ENCODE measurements at places on chromosomes 4 and X.

- DNase-seq, result no peak
Measured at GRCh38 chrX:19852014-19853005, 35.1 kb downstream of the SH3KBP1 start.

- DNase-seq, result no peak
Measured at GRCh38 chr4:21451032-21451431, 497.5 kb downstream of the KCNIP4 start.

DNA sequence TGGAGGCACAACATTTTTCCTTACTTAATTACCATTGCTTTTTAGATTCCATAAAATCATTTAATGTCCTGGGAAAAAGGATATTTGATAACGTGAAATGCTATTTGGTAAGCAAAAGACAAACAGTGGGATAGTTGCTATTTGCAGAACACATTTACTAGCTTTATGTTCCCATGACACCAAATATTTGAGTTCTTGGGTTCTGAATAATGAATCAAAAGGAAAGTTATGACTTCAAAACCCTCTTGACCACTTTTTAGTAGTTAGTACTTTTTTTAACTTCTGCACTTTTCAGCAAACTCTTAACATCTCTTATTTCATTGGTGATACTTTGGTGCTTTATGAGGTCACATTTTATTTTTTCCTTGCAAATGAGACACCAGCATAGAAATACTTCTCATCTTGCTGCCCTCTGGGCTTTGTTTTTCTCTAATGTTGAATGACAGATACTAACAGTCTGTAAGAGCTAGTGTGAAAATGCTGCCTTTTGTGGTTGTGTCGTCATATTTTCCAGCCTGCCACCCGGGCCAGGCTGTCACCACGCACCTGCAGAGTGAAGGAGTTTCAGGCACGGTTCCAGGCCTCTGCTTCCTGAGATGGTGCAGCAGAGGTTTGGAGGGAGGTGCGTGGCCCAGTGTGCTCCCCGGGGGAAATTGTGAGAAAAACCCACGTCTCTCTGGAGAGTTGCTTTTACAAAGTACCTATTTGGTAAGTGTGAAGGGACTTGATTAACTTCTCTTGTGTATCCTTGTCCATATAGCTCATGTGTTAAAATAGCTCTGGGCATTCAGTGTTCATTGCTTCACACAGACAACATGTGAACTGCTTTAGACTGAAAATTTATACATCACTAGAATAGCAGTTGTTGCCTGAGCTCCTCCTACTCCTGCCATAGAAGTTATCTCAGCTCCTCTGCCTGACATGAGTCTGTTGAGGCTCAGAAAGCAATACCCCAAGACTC, 34.7 kb downstream of the MSL3 start:
- peak; percentile 68 for DNase-seq

DNA sequence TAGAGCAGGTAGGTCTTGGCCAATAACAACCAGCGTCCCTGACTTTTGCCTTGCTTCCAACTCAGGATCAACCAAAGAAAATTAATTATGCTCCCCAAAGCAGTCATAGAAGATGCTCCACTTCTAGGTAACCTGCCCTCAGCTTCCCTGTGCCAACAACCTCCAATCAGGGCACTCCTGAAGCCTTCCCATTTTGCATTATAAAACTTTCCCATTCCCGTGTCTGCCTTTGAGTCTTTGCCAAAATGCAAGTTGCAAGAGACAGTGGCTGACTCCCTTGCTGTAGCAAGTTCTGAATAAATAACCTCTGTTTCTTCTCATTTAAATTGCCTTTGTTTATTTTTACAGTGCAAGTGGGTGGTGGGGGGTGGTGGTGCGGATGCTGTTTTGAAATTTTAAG, 418.0 kb downstream of the PACRGL start:
- no peak for DNase-seq

GRCh38 chrX:154719132-154719675, 31.7 kb downstream of the GAB3 start:
- DNase-seq, result peak; percentile 34

- no peak for DNase-seq
Measured at GRCh38 chrX:15849555-15849954, 5.1 kb downstream of the AP1S2 start.

DNA sequence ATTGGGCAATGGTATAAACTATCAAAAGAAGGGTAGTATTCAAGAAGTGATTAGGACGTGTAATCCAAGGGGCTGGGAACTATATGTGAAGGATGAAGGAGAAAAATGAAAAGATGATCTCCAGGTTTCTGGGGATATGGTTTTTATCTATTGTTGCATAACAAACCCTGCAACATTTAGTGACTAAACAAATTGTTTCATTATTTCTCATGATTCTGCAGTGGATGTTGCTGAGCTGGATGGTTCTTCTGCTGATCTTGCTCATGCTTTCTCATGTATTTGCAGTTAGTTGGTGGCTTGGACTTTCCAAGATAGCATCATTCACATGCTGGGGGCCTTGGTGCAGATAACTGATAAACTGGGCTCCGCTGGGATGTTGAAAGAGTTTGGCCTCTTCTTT, 29.1 kb downstream of the PHOX2B start:
- no peak for DNase-seq

DNA sequence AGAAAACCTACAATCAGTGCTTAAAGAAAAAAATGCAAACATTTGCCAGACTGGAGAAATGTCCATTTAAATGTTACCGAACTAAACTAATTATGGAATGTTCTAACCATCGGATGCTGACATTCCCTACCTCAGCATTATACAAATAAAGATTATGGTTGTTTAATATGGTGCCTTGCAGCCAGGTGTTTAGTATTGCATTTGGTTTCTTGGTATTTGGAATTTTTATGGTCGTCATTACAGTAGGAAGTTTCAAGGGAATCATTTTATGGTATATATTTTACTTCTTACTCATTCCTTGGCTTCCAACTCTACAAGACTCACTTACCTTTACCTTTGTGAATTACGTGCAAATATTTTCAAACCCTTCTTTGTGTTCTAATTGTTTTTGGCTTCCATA, 103.1 kb upstream of the PNPLA4 start:
- no peak for DNase-seq

DNA sequence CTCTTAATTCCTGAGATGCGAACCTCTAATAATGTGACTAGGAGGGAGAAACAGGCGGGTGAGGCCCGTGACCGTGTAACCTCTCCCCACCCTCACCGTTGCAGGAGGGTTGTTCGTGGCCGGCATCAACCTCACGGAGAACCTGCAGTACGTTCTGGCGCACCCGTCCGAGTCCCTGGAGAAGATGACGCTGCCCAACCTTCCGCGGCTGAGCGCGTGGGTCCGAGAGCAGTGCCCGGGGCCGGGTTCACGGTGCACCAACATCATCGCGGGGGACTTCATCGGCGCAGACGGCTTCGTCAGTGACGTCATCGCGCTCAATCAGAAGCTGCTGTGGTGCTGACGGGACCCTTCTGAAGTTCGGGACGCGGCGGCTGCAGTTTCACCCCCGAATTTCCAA, 17.8 kb downstream of the PLCXD1 start:
- no peak for DNase-seq

DNA sequence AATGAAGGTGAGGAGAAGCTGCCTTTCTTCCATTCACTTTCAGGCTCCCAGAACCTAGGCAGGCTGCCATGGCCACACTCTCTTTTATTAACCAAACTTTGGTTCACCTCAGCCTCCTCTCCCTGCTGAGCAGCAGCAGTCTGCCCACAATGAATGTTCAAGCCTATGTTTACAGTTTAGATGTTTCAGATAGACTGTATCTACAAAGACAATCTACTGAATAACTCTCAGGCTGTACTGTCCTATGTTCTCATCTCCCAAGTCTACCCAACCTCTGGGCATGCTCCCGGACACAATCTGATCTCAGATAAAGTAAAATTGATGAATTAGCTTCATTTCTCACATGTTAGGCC, 59.2 kb upstream of the TMEM164 start:
- DNase-seq, result no peak

DNA sequence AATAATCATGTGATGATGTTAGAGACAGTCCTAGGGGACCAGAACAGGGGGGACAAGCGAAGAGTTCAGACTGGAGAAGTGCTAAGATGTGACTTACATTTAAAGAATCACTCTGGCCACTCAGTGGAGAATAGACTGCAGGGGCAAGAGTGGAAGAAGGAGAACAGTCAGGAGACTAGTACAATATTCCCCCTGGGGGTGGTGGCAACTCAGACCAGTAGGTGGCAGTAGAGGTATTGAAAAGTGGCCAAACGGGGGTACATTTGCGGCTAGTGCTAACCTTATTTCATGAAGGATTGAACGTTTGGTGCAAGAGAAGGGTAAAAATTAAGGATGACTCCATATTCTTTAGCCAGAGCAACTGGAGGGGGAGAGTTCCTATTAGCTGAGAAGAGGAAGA, 2.7 kb upstream of the BMX start:
- DNase-seq, result peak; percentile 60

- DNase-seq, result no peak
Measured at GRCh38 chr4:112138538-112138937, 6.7 kb upstream of the FAM241A start.

All from stimulated activated CD8-positive, alpha-beta memory T cell treated with anti-CD3 and anti-CD28 coated beads, Interleukin-4, amount 100 ng/mL, for 48 hours (primary cell).